ENCODE measurements at places on chromosomes 5 and 9. TPM values are rescaled to one million over a fixed set of nuclear protein-coding genes. Genes with fewer than 3 reads are reported as not detected.

SH3PXD2B gene
- total RNA-seq, result 71.2 TPM

DNA sequence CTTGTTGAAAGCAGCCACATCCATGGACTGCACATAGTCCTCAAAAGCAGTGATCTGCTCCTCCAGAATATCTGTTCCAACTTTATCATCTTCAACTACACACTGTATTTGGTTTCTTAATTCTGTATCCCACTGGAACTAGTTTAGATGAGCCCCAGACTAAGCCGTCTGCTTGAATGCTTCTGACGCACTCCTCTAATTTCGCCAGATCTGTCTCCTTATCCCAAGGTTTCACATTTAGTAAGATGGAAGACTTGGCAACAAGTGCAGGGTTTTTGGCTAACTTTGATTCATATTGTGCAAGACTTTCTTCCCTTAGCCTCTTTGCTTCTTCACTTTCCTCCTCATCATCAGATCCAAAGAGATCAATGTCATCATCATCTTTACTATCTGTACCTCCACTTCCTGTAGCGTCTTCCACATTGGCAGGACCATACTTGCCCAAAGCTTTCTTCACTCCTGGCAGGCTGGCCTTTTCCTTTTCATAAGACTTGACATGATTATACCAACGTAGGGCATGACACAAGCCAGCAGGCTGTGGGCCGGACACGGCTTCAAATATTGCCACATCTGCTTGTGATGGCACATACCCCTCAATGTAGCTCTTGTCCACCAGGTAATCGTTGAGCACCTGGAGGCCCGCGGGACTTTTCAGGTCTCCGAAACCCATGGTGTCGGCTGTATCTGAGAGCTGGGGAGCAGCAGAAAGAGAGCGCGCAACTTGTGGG lies 56.2 kb upstream of the PIK3R1 start:
- no peaks in the 10 kb centered on the region for H3K27me3 ChIP-seq
- H3K4me1 ChIP-seq, result no peaks in the 10 kb centered on the region
- DNase-seq, result no peak
- H3K36me3 ChIP-seq, result no peaks in the 10 kb centered on the region

GRCh38 chr9:29282121-29282520 lies 1708.8 kb upstream of the C9orf72 start:
- H3K4me3 ChIP-seq, result no peak overlapping the region
- DNase-seq, result no peak
- no peak overlapping the region for H3K27ac ChIP-seq

- peaks cover 14% of the 10 kb centered on the region for H3K4me1 ChIP-seq
- H3K4me3 ChIP-seq, result peak overlapping the region; percentile 86
- no peaks in the 10 kb centered on the region for H3K36me3 ChIP-seq
- no peak for DNase-seq
Observed at GRCh38 chr5:151081431-151082281, 822 bp upstream of the TNIP1 start.

DNA sequence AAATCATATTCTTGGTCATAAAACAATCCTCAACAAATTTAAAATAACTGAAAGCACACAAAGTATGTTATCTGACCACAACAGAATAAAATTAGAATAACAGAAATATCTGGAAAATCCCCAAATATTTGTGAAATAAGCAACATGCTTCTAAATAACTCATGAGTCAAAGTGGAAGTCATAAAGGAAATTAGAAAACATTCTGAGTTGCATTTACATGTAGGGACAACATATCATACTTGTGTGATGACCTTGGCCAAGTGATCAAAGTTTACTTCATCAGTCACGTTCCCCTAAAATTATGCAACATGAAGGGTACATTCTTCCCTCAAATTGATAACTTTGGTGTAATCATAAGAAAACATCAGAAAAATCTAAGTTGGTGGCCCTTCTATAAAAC lies 64.7 kb downstream of the CSF2 start:
- no peaks in the 10 kb centered on the region for H3K36me3 ChIP-seq
- no peaks in the 10 kb centered on the region for H3K27me3 ChIP-seq
- DNase-seq, result no peak
- no peak overlapping the region for H3K27ac ChIP-seq
- H3K4me3 ChIP-seq, result no peak overlapping the region
- H3K4me1 ChIP-seq, result no peaks in the 10 kb centered on the region

DNA sequence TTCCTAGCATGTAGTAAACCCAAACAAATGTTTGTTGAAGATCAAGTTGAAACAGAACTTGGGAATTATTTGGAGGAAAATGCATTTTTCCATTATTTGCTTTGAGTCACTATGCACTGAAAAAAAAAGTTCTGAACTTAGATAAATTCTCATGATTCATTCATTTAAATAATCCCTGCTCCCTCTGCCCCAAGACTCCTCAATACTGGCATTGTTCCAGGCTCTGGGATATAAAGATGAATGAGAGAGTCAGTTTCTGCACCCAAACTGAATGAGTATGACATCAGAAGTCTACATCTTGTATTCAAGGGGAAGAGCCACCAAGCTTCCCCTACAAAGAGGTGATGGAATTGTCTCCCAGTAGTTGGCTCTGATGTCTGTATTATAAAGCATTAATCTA lies 123.9 kb downstream of the SEC61B start:
- no peaks in the 10 kb centered on the region for H3K36me3 ChIP-seq
- no peak overlapping the region for H3K4me3 ChIP-seq
- H3K27me3 ChIP-seq, result no peaks in the 10 kb centered on the region
- no peak for DNase-seq
- no peak overlapping the region for H3K27ac ChIP-seq

- no peaks in the 10 kb centered on the region for H3K27me3 ChIP-seq
- H3K4me3 ChIP-seq, result no peak overlapping the region
- H3K27ac ChIP-seq, result no peak overlapping the region
- H3K4me1 ChIP-seq, result no peaks in the 10 kb centered on the region
- peak; percentile 62 for DNase-seq
Observed at GRCh38 chr9:76373173-76373783, 20.9 kb downstream of the RFK start.

GRCh38 chr5:110221036-110221435 lies 505.4 kb downstream of the TMEM232 start:
- H3K4me3 ChIP-seq, result no peak overlapping the region
- no peak overlapping the region for H3K27ac ChIP-seq
- no peaks in the 10 kb centered on the region for H3K27me3 ChIP-seq
- no peaks in the 10 kb centered on the region for H3K4me1 ChIP-seq
- DNase-seq, result no peak
- H3K36me3 ChIP-seq, result no peaks in the 10 kb centered on the region

HTR1A gene
- total RNA-seq, result not detected

DNA sequence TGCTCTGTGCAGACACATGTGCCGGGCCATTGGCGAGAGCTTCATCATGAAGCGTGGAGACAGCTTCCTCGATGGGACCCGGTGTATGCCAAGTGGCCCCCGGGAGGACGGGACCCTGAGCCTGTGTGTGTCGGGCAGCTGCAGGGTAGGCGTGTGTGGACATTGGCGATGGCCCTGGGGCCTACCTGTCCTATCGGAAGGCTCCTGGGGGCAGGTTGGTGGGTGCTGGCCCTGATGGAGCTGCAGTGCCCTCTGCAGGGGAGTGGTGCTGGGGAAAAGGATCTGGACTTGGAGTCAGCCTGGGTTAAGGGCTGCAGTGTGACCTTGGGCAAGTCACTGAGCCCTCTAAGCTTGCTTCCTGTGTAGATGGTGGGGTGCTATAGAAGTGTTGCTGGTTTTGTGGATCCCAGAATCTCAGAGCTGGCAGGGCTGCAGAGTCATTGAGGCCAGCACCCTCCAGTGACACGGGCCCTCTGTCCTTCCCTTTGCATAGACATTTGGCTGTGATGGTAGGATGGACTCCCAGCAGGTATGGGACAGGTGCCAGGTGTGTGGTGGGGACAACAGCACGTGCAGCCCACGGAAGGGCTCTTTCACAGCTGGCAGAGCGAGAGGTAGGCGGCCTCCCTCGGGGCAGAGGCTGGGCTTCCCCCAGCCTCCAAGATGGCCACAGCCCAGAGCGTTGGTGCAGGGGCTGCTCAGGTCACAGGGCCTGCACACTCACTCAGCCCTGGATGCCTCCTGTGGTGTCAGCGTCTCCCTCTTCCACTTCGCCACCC lies 15.8 kb downstream of the ADAMTS13 start:
- no peaks in the 10 kb centered on the region for H3K36me3 ChIP-seq
- no peak overlapping the region for H3K4me3 ChIP-seq
- DNase-seq, result no peak
- H3K27ac ChIP-seq, result no peak overlapping the region
- H3K4me1 ChIP-seq, result no peaks in the 10 kb centered on the region

DNA sequence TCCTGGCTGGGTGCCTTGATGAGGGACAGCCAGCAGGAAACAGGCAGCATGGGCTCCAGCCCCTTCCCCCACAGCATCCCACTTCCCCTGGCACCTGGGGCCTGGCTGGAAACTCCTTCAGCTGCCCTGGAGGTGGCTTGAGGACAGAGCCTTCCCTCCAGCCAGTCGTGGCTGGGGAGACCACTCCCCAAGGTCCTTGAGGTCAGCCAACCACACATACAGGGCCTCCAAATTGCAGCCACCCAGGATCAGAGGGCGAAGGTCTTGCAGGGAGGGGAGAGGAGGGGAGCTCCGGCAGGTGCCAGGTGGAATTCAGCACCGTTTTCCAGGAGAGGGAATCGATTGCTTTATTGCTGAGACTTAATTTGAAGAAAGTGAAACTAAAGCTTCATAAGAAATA lies 280.4 kb downstream of the PBX3 start:
- no peak overlapping the region for H3K27ac ChIP-seq
- no peak for DNase-seq
- H3K4me3 ChIP-seq, result no peak overlapping the region
- no peaks in the 10 kb centered on the region for H3K36me3 ChIP-seq
- H3K27me3 ChIP-seq, result no peaks in the 10 kb centered on the region

DNA sequence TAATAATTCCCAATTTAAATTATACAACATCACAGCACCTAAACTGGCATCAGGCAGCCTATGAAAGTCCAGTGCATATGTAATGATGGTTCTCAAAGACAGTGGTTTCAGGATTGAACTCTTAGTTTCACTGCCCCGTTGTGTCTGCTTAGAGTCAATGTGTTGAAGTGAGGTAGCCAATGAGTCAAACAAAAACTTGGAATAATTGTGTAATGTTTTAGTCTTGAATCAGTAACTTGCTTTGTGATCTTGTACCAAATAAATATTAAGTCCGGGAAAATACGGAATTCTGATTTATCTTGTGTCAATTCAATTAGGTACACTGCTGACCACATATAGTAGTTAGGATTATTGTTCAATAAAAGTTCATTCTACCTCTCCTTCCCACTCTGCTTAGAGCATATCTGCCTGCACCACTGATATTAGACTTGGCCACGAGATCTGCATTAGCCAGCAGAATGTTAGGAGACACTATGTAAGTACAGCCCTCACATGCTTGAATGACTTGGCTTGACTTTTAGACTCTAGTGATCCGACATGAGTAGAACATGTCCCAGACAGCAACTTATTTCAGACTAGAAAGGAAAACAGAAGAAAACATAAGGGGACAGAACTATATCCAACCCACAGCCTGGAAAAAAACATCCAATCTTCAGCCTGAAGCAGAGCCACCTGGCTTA lies 441.5 kb upstream of the PTGER4 start:
- H3K4me1 ChIP-seq, result no peaks in the 10 kb centered on the region
- no peak for DNase-seq
- H3K4me3 ChIP-seq, result no peak overlapping the region
- no peaks in the 10 kb centered on the region for H3K27me3 ChIP-seq
- no peak overlapping the region for H3K27ac ChIP-seq

DNA sequence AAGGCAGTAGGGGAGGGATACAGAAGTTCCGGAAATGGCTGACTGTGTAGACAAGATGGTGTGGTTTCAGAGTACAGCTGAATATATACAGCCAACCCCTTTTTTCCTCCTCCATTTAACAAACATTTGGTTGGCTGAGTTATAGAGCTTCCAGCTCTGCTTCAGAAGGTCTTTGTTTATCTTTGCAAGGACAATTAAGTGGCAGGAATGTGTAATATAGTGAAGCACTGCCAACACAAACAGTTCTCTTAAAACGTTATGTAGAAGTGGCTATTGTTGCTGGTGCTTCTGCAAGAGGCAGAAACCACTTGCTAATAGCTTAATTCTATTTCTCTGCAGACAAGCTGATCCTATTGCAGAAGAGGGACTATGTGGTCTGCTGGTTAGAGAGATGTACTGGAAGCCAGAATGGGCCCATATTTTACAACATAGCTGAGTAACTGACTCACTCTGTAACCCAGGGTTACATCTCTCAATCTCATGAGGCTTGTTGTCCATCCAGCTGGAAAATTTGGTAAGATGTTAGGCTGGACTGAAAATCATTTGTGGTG lies 62.7 kb upstream of the OSMR start:
- no peak overlapping the region for H3K27ac ChIP-seq
- DNase-seq, result no peak

PAEP gene
- not detected for total RNA-seq

VCAN gene
- 171 TPM for total RNA-seq

DNA sequence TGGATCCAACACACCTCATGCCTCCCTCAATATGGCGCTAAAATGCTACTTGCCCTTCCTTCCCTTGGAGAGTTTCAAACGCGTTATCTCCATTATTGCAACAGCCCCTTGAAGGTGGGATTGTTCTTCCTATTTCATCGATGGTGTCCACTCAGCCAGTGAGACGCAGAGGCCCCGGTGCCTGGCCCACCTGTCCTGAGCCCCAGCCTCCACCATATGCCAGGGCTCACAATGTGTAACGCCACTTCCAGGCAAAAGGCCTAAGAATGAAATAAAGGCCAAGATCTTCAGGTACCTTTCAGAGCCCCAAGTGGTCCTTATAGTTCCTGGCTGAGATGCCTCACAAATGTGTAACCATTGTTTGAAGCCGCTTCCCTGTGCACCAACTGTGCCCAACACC lies 170.7 kb upstream of the PHYKPL start:
- no peaks in the 10 kb centered on the region for H3K27me3 ChIP-seq
- no peaks in the 10 kb centered on the region for H3K36me3 ChIP-seq
- DNase-seq, result no peak
- H3K4me1 ChIP-seq, result no peaks in the 10 kb centered on the region
- no peak overlapping the region for H3K4me3 ChIP-seq
- no peak overlapping the region for H3K27ac ChIP-seq

PDCD1LG2 gene
- 1.4 TPM for total RNA-seq

PIP5KL1 gene
- 0.19 TPM for total RNA-seq

DNA sequence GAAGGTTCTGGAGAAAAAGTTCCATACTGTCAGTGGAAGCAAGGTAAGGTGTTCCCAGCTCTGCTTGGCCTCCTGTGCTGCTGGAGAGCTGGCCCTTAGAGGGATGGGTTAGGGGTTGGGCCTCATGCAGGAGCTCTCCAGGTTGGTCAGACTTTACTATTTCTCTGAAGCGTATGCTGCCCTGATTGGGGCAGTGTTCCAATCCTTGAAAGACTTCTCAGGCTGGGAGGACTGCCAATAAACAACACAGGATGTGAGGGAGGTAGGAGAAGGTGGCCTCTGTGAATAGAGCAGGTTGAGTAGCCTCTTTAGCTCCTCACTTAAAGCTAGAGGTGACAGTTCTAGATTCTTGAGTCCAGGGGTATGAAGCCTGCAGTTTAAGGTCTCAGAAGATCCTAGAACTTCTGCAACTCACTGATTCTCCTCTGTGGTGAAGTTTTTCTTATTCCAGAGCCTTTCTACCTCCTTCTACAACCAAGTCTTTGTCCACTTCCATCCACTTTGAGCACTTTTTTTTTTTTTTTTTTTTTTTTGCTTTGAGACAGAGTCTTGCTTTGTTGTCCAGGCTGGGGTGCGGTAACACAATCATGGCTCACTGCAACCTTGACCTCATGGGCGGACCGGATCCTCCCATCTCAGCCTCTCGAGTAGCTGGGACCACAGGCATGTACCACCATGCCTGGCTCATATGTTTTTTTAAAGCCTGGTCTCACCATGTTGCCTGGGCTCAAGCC lies 3.0 kb downstream of the HNRNPAB start:
- H3K27me3 ChIP-seq, result no peaks in the 10 kb centered on the region
- H3K4me1 ChIP-seq, result peaks cover 30% of the 10 kb centered on the region
- no peak overlapping the region for H3K27ac ChIP-seq
- no peaks in the 10 kb centered on the region for H3K36me3 ChIP-seq
- H3K4me3 ChIP-seq, result no peak overlapping the region

Measured in adrenal gland (tissue), 19 donors.